ENCODE measurements at places on chromosomes 16 and 17.

GRCh38 chr16:4604401-4604800 is 10.3 kb downstream of the UBALD1 start:
- no peak for DNase-seq

DNA sequence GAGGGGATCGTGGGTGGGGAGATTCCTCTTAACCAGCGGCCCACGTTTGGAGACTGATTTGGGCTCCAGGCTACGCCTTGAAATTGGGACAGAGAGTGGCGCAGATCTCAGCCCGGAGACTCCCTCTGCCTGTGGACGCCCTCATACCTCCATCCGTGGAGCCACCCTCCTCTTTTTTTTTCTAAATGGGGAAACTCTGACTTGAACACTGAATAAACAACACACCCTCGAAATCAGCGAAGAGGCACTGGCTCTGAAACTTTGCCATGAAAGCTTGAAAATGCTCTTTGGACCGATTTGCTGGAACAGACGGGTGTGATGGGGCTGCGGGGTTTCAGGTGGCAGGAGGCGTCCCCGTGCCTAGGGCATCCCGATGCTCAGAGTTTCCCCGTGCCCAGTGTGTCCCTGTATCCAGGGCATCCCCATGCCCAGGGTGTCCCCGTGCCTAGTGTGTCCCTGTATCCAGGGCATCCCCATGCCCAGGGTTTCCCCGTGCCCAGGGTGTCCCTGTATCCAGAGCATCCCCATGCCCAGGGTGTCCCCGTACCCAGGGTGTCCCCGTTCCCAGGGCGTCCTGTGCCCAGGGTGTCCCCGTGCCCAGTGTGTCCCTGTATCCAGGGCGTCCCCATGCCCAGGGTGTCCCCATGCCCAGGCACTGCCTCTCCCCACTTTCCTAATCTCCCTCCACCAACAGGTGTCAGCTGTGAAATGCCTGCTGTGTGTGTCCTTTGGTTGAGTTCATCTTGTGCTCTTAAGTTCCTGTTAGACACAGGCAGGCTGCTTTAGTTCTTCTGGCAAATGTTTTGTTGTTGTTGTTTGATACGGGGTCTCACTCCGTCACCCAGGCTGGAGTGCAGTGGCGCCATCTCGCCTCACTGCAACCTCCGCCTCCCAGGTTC is 187.0 kb downstream of the SEC14L1 start:
- no peak for DNase-seq

DNA sequence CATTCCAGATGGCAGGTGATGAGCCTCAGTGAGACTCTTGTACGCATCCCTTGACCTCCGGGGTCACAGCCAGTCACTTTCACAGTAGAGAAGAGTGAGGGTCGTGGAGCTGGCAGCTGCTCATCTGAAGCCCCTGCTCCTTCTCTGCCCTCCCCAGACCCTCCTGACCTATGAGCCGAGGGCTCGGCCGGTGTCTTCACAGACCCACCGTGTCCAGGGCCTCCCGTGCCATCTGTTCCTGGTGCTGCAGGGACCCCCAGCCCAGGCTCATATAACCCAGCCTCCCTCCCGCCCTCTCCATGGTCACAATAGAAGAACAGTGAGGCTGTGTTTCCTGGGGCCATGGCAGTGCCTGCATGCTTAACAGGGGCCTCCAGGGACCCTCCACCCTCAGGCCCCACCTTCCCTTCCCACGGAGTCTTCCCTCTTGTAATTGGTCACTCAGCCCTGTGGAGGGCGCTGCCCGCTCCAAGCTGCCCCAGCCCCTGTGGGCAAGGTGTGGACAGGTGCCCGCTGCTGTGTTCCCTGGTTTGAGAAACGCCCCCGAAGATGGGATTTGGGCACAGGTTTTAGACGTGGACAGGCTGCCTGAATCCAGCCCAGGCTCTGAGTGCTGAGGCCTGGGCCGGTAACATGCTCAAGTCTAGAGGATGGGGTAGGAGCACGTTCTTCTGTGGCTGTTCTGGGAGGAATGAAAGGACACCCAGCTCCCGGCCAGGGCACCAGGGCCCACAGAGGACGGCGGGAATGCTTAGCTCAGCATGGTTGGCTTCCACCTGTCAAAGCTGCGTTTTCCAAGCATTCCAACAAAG is 38.7 kb downstream of the ACSF3 start:
- DNase-seq: no peak

GRCh38 chr17:74182041-74182723 is 21.3 kb upstream of the RPL38 start:
- no peak for DNase-seq

DNA sequence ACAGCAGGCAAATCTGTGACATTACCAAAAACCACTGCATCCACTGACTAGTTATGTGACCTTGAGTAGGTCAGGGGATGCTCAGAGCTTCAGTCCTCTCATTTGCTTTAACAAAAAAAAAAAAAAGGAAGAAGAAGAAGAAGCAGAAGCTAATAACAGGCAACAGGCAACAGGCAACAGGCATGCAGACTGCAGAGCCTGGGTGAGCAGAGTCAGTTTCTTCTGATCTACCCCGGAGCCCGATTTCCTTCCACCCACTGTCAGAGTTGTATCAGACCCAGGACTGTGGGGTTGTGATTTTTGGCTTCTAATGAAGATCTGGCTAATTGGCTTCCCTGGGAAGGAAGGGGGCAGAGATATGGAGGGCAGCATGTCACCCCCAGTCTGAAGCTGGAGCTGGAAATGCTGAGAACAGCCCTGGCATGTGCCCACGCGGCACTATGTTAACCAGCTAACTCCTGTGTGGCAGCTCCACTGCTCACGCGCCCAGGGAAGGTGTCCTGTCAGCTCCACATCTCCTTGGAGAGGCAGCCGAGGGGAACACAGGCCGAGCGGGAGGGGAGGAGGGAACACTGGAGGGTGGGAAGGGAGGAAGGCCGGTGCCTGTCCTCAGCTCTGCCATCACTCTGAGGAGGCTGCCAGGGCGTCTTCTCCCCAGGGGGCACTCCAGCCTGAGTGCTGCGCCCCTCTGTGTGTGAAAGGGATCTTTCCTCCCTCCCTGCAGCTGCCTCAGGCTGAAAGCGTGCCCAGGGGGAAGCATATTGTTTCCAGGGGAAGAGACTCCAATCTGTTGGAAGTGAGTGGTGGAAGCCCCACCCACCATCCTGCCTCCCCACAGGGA is 17.6 kb downstream of the SRCIN1 start:
- DNase-seq: no peak

- no peak for DNase-seq
Observed at GRCh38 chr17:42680331-42680808, 1.3 kb downstream of the CCR10 start.

DNA sequence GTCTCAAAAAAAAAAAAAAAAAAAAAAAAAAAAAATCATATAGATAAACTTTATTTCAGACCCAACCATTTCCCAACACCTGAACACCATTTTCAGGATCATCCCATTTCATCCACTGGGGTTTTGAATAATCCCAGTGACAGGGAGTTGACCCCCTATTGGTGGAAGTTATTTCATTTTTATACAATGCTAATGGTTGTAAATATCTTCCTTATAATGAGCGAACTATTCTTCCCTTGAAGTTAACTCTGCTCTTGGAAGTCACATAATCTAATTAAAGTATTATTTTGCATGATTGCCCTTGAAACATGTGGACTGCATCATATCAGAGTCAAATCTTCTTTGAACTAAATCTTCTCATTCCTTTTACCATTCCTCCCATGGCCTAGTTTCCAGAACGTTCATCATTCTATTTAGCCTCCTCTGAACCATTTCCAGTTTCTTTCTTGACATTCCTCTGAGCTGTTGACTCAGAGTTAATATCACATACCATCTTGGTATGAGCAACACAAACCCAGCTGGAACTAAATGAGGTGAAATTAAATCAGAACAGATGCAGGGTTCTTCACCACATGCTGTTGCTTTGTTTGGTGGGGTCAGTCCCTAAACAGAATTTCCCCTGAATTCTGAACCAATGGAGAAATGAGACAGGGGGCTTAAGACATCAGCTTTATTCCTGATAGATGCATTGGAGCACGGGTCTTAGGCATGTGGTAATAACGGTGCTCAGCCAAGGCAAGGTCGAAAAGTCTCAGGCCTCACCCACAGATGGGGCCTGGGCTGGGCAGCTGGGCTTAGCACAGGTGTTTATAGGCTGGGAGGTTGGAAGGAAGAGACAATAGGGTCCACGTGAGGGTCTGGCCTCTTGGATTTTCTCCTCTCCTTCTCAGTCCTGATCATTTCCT is 8.9 kb downstream of the HSD17B2 start:
- DNase-seq: peak; percentile 53

DNA sequence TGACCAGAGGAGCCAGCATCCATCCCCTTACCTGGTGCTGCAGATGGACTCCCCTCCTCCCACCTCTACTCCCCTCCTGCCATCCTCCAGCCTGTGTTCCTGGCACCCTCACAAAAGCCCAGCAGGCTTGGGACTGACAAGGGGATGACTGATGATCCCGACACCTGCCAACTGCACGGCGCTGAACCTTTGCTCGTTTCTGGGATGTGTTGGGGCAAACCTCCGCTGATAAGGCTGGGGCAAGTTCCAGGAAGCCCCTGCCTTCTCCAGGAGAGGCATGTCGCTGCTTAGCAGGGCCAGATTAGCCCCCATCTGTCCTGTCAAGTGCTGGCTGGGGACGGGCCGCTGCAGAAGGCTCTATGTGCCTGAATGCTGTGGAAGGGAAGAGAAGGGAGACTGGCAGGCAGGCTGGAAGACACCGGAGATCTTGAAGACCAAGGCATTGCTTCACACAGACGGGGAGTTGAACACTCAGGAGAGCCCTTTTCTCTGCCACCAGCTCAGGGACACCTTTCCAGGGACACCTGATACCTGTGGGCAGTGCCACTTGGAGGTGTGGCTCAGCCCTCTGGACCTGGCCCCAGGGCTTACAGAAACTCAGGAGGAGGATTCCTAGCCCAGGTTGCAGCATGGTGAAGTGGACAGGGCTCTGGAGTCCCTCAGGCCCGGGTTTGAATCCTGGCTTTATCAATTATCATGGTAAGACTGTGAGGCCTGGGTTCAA is 973 bp upstream of the KRT15 start:
- no peak for DNase-seq

GRCh38 chr17:65495122-65496055 is 66.1 kb downstream of the AXIN2 start:
- DNase-seq: no peak

- DNase-seq: no peak
Observed at GRCh38 chr17:34993031-34993430, 12.7 kb downstream of the LIG3 start.

- no peak for DNase-seq
Observed at GRCh38 chr16:75345711-75346110, 87.6 kb downstream of the CFDP1 start.

GRCh38 chr16:86546638-86547013 is 8.4 kb downstream of the MTHFSD start:
- no peak for DNase-seq

GRCh38 chr17:78360371-78361224 is 721 bp upstream of the SOCS3 start:
- DNase-seq: no peak

- no peak for DNase-seq
Observed at GRCh38 chr16:3190949-3191353, 2.9 kb downstream of the OR1F1 start.

DNA sequence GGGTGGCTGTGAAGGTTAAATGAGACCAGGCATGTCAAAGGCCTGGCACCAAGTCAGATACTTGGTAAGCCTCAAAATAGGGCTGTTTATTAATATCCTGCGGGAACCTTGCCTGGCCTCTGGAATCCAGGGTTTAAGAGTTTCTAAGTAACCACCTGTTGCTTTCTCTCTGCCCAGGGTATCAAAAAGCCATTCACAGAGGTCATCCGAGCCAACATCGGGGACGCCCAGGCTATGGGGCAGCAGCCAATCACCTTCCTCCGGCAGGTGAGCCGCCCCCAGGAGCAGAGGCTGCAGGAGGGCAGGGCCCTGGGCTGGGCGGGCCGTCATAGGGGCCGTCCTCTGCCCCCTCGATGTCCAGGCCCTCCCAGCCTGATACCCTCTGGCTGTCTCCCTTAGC is 13.3 kb downstream of the GPT2 start:
- DNase-seq: no peak

- no peak for DNase-seq
Observed at GRCh38 chr17:32120141-32120540, 22.2 kb upstream of the RHOT1 start.

DNA sequence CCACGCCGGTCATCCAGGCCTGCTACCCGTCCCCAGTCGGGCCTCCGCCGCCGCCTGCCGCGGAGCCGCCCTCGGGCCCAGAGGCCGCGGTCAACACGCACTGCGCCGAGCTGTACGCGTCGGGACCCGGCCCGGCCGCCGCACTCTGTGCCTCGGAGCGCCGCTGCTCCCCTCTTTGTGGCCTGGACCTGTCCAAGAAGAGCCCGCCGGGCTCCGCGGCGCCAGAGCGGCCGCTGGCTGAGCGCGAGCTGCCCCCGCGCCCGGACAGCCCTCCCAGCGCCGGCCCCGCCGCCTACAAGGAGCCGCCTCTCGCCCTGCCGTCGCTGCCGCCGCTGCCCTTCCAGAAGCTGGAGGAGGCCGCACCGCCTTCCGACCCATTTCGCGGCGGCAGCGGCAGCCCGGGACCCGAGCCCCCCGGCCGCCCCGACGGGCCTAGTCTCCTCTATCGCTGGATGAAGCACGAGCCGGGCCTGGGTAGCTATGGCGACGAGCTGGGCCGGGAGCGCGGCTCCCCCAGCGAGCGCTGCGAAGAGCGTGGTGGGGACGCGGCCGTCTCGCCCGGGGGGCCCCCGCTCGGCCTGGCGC is 2.4 kb downstream of the HIC1 start:
- no peak for DNase-seq

- DNase-seq: no peak
Observed at GRCh38 chr17:7282752-7283321, 1.3 kb downstream of the SLC2A4 start.
